ENCODE measurements at places on chromosomes 5 and 9.

GRCh38 chr5:56964173-56964572, 12.2 kb upstream of the MIER3 start:
- DNase-seq = no peak

DNA sequence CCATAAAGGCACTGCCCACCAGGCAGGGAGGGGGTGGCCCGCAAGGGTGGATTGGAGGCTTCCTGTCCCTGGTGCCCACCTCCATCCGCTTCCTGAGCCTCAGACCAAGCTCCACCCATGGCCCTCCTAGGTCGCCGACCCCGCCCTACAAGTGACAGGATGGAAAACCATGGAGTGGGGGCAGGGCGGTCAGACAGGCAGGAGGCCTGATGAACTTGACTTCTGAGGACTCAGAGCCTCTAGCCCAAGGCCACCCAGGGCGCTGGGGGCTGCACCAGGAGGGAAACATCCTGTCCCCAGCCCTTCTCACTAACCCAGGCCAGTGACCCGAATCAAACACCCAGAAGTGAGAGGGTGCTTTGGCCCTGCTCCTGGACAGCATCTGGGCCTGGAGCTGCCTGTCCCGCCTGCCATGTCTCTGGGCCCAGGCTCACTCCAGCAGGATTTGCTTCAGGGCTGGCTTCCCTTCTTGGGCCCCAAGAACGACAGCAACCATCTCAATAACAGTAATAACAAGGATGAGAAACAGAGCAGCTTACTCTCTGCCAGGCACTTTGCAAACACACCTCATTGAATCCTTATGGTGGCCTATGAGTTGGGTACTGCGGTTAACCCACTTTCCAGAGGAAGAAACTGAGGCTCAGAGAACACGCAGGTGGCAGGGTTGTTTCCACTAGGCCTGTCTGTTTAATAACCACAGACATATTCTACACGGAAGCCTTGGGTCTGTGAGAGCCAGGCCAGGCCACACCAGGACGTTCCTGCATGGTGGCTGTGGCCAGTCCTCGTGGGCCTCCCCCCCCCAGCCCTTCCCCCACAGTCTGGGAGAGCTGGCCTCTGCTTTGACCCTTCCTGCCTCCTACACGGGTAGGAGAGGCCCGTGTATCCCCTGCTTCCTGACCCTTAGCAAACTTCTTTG, 4.4 kb upstream of the ST6GALNAC6 start:
- DNase-seq = no peak

GRCh38 chr5:171405615-171406014, 13.8 kb upstream of the FGF18 start:
- DNase-seq = no peak

GRCh38 chr9:84270847-84271530, 69.6 kb downstream of the SLC28A3 start:
- DNase-seq = no peak

DNA sequence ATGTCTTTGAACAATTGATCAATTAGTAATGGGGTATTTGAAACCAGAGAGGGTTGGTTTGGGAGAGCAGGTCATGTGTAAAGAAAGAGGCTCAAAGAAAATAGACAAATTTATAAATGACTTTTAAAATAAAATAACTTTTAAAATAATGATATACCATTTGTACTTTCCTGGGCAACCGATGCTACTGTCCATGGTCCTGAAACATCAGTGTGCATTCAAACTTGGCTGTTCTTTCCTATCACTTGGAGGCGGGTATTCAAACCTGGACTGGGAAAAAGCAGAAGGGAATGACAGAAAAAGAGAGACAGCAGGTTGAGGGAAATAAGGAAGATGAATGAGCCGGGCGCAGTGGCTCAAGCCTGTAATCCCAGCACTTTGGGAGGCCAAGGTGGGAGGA, 1446.4 kb upstream of the WWC1 start:
- DNase-seq = no peak

- no peak for DNase-seq
These were observed 10.3 kb upstream of the NME5 start for GRCh38 chr5:138149530-138149929.

DNA sequence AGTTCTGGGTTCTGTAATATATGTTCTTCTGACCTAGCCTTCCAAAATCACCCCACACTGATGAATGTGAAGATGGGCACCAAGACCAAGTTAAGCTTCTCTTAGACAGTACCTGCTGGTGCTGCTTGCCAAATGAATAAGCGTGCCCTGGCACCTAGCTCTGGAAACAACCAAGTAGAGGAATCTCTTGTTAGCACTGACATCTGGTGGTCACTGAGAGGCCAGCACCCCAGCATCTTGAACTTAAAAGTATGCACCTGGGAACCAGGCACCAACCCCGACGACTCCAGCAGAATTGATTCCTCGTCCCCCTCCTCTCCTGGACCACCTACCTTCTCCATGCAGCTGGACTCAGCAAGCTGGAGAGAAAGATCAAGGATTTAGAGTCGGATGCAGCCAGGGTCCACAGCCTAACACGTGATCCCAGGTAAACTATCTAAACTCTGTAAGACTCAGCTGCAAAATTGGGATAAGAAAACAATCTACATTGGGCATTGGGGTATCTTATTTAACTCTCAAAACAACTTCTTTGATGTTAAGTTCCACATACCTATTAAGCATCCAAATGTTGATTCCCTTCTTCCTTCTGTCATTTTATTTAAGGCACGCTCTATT, 89.8 kb downstream of the SLC1A3 start:
- DNase-seq = peak; percentile 70

- no peak for DNase-seq
These were observed 7.9 kb downstream of the GDNF start for GRCh38 chr5:37831821-37832534.

DNA sequence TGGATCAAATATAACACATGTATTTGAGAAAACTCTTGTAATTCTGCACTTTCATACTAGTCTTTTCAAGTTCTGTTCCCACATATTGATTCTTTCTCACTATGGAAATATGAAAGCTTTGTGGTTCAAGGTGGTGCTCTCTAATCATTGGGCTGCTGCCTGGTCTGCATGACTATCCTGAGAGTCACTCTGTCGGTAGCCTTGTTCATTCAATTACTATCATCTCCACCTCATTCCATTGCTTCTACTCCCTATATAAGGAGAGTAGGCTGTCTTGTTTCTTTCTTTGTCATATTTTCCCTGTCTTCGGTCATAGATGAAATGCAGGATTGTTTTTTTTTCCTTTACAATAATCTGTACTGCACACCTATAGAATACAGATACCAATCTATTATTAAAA, 341.4 kb upstream of the ACTBL2 start:
- DNase-seq = peak; percentile 92

DNA sequence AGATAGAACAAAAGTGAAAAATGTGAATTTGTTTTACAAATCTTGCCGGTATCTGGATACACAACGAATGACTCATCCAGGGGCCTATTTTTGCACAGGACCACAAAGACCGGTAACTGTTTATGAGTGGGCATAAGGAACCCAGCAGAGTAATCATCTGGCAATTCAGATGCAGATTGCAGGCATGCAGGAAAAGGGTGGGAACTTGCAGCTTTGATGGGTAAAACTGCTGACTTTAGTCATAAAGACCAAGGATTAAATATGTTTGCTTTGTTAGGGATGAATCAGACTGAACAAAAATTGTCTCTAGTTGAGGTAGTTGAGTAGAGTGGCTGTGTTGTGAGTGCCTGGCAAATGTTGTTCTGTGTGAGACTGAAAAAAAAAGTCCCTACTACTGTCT, 309.6 kb upstream of the CCNH start:
- DNase-seq = peak; percentile 59

- DNase-seq = no peak
These were observed 79.8 kb upstream of the CCNG1 start for GRCh38 chr5:163357636-163358035.

DNA sequence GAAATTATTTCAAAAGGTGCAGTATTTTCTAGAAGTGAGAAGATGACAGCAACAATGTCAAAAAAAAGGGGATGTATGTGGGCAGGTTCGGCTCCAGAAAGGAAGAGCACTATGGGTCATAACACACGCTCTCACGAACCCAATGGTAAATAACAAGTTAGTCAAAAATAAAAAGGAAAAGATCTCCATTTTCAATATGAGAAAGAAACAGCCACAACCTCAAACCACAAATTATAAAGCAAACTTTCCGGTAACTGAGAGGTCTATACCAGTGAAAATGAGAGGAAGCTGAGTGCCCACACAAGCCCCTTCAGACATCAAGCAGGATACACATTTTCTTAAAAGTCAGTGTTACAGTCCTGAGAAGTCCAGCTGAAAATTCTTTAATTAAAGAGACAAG, 398.5 kb upstream of the RPS23 start:
- no peak for DNase-seq

DNA sequence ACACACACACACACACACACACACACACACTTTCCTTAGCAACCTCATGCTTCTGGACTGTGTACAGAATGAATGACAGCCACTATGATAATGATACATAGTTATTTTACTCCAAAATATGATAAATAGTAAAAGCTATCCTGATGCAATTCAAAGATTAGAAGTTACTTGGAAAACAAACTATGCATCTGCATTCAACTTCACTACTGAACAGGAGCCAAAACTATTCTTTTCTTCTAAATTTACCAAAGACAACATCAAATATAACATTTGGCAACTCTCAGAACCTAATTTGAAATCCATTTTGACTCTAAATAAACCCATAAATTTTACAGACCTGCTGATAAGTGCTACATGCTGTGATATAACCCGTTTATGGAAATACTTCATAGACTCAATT, 33.3 kb downstream of the GLIS3 start:
- DNase-seq = no peak

- DNase-seq = no peak
These were observed 733 bp downstream of the COL23A1 start for GRCh38 chr5:178589180-178590140.

GRCh38 chr9:72431036-72431435, 66.0 kb upstream of the ZFAND5 start:
- DNase-seq = no peak

GRCh38 chr9:71263451-71263850, 142.0 kb upstream of the TRPM3 start:
- DNase-seq = no peak

- no peak for DNase-seq
These were observed 72.2 kb downstream of the PCDH1 start for GRCh38 chr5:141805874-141806595.

DNA sequence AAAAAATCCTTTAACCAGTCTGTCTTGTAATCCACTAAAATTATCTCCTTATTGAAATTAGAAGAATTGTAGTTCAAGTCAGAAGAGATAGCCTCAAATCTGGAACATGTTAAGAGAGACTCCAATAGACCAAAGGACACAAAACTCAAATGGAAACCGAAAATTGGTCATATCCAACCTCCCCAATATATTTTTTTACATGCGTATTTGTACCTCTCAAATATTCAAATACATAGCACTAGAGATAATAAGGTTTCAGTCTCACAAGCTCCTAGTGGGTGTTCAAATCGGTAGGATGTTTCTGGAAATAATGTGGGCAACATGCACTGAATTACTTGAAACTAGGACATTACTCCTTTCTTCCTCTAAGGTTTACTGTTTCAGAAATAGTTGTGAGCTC, 33.5 kb downstream of the EPB41L4A start:
- no peak for DNase-seq

DNA sequence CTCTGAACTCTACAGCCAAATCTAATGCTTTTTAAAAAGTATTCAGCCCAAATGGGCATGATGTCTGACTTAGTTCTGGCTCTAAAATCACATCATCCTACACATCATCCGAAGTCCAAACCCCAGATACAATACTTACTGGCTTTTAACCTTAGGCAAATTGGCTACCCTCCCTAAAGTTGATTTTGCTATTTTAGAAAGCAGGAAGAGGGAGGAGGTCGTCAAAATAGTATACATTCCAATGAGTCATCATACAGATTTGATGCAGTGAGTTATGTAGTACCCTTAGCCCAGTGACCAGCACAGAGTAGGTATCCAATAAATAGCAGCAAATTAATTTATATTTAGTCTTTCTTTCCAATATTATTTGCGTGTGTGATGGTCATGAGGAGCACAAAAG, 582.0 kb upstream of the TUSC1 start:
- DNase-seq = peak; percentile 32

GRCh38 chr9:110555551-110556331, 23.8 kb downstream of the SVEP1 start:
- peak; percentile 57 for DNase-seq

- DNase-seq = no peak
These were observed 92.6 kb downstream of the EFNA5 start for GRCh38 chr5:107578051-107578635.

GRCh38 chr5:57987552-57987951, 472.3 kb downstream of the PLK2 start:
- DNase-seq = no peak

DNA sequence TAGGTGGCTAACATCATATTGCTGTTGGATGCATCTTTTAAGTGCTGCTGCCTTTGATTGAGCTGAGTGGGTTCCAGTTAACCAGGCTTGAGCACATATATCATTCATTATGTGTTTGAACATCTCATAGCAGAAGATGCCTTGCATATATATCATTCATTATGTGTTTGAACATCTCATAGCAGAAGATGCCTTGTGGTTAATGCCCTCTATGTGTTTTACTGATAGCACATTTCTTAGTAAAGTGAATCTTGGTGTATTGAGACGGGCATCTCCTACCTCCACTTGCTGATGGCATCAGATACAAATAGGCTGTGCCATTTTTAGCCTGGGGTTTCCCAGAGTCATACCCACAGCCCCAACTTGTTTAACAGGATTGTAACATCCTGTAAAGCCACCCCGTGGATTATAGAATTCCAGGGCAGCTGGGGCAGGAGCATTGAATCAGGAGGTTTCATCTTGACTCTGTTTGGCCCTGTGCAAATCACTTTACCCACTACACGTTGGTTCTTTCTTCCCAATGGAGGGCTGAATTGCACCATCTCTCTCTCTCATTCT, 26.5 kb downstream of the MTAP start:
- DNase-seq = no peak

- DNase-seq = peak; percentile 68
These were observed 130.9 kb upstream of the SLC30A5 start for GRCh38 chr5:68962757-68963484.

- DNase-seq = no peak
These were observed 67.8 kb upstream of the SLC1A1 start for GRCh38 chr9:4422495-4422894.

DNA sequence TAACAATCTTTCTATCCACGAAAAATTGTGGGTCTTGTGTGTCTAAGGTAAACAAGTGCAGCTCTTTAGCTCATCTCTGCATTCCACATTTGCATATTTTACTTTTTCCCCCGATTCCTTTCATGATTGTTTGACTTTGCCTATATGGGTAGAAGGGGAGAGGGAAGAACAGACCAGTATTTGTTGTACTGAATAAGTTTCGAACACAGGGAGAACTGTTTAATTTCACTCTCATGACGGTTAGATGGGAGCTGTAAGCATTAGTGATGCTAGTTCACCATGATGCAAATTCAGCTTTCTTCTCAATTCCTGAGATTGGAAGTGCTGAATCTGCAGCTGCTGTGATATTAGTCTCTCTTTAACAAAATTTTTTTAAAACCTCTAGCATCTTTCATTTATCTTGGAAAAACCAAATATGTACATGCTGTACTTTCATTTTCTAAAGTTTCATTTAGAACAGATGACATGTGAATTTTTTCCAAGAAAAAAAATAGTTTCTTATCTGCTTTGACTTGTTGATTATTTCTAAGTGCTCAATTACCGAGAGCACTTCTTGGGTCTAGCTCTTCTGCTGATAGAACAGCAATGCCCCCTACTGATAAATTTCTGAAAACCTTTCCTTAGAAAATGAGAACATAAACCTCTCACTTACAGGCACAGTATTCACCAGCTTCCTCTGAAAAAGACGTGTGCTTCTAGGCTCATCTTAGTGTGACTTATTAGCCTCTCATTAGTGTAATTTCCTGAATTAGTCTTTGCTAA, 149.5 kb downstream of the BAAT start:
- peak; percentile 4 for DNase-seq

Data from astrocyte of the spinal cord (primary cell).